ENCODE measurements at places on chromosomes 3 and 15.

GRCh38 chr3:45861043-45861719 lies 19.3 kb upstream of the LZTFL1 start:
- no peak for DNase-seq

DNA sequence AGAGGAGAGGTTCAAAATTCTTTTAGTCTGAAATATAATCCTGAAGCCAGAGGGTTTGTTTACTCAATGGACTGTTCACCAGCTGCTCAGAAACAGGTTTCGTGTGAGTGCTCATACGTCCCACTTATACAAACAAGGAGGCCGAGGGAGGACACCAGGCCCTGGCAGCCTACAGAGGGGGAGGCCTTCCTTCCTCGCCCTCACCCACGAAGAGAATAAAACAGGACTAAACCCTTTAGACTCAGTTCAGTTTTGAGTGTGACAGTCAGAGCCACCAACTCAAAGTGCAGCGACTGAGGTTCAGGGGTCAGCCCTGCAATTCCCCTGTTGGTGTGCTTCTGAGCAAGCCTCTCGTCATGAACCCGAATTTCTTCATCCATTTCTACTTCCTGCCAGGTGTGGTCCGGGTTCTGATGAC lies 17.3 kb downstream of the FAM174B start:
- no peak for DNase-seq

DNA sequence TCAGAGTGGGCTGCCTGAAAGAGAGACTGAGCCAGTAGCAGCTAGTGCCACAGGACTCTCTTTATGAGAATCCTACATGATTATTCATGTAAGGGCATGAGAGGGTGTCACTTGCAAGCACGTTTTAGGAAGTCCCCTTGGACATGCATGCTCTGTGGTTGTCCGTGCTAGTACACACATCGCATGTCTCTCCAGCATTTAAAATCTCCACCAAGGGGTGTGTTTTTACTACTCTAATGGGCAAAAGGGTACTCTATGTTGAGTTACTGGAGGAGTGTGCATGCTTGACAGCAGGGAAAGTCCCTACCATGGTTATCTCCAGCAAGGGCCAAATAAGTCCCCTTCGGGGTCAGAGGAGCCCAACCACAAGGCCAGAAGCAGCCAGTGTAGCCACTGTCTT lies 70.7 kb downstream of the DCLK3 start:
- no peak for DNase-seq

GRCh38 chr3:14435175-14436014 lies 33.0 kb downstream of the SLC6A6 start:
- DNase-seq = no peak

GRCh38 chr3:40009991-40010390 lies 200.6 kb downstream of the MYRIP start:
- no peak for DNase-seq

DNA sequence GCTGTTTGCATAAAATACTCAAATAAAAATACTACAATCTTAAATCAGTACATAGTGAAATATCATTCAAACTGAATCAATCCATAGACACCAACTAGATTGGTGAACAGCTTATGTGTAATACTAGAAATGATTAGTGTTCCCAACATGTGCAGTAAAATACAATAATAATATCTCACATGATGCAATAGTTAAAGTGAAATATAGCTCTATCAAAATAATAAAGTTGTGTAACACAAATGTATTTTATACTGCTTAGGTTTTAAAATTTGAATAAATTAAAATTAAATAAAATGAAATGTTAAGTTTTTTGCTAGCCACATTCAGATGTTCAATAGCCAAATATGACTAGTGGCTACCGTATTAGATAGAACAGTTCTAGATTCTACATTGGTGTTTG lies 714.1 kb downstream of the ZNF385D start:
- DNase-seq = no peak

DNA sequence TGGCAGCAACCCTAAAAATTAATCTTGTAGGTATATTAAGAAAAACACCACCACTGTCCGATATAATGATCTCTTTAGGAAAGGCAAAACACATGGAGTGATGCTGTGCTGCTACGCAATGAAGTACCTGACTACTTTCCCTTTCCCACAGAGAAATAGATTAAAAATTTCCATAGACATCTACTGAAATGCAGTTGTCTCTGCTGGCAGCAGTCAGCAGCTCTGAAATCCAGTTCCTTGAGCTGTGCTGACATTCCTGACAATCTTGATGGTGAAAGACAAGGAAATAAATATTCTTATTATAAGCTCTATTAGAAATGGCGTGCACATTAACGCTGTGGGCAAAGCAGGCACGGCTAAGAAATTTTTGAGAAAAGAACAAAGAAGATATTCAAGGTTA lies 287.6 kb downstream of the IL5RA start:
- DNase-seq = no peak
